ENCODE measurements at places on chromosomes 7 and 10.

DNA sequence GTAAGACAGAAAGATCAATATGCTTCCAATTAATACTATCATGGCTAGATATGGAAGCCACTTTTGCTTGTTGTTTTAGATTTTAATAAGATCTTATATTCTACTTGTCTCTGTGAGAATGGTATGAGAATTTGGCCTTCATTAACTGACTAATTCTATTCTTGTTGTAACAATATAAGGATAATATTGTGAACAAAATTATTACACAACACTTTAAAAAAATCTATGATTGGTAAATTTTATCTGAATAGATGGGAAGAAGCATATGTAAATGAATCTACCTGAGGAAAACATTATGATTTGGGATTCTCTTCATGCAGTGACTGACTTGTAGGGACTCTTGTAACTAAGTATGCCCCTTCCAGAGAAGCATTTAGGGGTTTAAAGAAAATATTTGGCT, 308.9 kb upstream of the KCND2 start:
- no peak for DNase-seq

- DNase-seq, result no peak
These were observed 24.8 kb upstream of the UNC5B start for GRCh38 chr10:71187600-71187999.

DNA sequence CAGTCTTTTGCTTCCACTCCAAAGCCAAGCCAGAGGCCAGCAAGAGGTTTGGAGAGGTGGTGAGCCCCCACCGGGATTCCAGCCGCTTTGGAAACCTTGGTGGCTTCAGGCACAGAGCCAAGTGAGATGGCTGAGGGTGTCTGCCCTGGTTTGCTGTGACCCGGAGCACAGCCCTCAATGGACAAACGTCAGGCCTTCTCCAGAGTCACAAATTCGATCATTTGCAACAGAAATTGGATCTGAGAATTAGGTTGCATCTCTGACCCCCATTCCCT, 885 bp upstream of the NKX1-2 start:
- no peak for DNase-seq

GRCh38 chr7:80815733-80816132, 103.1 kb downstream of the SEMA3C start:
- no peak for DNase-seq

DNA sequence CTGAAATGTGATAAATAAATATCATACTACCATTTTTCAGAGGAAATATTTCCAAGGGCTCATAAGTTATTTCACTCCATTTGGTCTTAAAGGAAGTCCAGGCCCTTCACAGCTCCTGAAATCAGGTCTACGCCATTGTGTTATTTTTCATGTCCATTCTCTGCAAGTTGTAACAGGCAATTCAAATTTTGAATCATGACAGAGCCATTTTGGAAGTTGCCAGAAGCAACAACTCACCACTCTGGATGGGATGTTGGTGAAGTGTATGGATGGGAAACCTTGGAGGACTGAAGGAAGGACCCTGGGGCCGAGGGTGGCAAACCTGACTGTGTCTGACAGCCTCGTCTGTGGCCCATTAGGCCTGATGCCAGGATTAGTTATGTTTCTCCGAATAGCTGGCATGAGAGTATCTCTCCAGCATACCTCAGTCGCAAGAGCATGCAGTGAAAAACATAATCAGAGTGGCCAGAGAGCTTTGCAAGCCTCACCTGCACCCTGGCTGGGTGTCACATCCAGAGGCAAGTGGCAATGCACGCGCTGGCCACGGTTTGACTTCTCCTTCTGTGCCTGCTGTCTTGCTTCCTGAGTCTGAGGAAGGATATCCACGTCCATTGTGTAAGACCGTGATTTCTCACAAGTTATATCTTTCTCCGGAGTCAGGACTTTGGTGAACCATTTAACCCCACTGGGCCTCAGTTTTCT, 87.1 kb downstream of the NRP1 start:
- no peak for DNase-seq

- DNase-seq, result no peak
These were observed 34.9 kb upstream of the LOXL4 start for GRCh38 chr10:98302741-98303365.

DNA sequence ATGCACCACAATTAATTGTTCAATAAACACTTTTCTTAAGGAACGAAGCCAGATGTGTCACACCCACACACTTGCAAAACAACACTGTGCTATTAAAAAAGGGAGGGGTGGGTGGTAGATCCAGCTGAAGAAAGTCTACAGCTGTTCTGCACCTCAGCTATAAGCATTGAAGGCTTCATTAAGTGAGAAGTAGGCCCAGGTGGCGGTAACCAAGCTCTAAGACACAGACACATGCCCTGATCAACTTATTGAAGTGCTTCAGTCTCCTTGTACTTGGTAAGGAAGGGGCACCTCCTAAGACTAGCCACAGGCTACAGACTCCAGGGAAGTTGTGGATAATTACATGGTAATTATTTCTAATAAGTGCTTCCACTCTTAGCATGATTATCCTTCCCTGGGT, 4.5 kb upstream of the CPVL start:
- no peak for DNase-seq

GRCh38 chr7:64313740-64314491, at the start of gene ZNF736:
ZNF736 (plus strand) TSS chr7:64313961; CDS start chr7:64314151, 190 bp downstream.
- peak; percentile 91 for DNase-seq

GRCh38 chr7:40780460-40780859, 645.7 kb downstream of the SUGCT start:
- no peak for DNase-seq

GRCh38 chr7:66050337-66050957, 25.2 kb upstream of the ASL start:
- DNase-seq, result no peak

DNA sequence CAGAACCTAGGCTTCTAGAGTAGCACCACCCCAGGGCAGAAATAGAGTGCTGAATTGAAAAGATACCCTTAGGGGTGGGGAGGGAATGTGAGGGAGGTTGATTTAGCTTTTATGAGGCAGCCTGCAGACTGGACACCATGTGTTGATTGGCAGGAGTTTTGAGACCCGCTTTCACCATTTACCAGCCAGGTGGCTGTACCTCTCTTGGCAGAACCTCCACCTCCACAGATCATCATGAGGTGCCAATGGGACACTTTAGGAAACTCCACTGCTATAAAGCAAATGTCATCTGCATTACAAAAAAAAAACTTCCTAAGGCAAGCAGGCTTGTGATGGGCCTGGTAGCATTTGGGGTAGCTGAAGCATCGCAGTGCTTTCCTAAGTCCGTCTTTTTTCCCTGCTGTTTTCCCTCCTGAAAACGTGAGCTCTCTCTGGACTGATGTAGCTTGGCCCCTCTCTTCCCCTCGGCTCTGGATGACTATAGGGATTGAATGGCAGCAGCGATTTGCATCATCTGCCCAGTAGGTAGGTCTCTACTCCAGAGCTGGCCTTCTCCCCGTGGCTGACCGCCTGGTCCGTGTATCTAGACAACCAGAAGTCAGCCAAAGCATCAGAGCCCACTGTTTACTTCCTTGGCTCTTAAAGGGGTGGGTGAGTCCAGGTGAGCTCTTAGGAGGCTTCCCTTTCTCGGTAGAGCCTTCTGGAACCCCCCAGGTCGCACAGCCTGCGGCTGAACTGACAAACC, 1.3 kb downstream of the PCBD1 start:
- DNase-seq, result no peak

GRCh38 chr10:122884166-122884565, 4.8 kb upstream of the FAM24B start:
- no peak for DNase-seq

DNA sequence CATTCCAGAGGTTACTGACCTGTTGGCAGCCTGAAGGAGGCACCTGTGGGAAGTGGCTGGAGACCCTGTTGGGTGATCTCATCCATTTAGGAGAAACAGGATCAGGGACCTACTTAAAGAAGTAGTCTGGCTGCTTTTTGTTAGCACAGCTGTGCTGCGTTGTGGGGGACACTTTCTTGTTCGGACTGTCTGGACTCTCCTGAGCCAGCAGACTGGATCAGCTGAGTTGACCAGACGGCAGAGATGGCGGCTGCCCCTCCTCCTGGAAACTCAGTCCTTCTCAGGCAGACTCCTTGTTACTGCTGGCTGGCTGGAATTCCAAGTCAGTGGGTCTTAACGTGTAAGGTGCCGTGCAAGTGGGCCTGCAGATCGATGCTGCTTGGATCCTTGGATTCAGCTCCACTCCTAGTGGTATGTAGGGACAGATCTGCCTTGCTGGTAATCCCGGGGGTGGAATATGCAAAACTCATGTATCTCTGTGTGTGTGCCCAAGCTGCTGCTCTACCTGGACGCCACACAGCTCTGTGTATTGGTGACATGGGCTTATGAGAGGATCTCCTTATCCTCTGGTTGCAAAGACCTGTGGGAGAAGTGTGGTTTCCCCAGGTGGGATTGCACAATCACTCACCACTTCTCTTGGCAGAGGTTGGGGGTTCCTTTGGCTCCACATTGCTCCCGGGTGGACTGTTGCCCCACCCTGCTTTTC, 87.3 kb downstream of the CCSER2 start:
- DNase-seq, result no peak

- peak; percentile 80 for DNase-seq
These were observed 88.1 kb upstream of the PDCD4 start for GRCh38 chr10:110783509-110784107.

DNA sequence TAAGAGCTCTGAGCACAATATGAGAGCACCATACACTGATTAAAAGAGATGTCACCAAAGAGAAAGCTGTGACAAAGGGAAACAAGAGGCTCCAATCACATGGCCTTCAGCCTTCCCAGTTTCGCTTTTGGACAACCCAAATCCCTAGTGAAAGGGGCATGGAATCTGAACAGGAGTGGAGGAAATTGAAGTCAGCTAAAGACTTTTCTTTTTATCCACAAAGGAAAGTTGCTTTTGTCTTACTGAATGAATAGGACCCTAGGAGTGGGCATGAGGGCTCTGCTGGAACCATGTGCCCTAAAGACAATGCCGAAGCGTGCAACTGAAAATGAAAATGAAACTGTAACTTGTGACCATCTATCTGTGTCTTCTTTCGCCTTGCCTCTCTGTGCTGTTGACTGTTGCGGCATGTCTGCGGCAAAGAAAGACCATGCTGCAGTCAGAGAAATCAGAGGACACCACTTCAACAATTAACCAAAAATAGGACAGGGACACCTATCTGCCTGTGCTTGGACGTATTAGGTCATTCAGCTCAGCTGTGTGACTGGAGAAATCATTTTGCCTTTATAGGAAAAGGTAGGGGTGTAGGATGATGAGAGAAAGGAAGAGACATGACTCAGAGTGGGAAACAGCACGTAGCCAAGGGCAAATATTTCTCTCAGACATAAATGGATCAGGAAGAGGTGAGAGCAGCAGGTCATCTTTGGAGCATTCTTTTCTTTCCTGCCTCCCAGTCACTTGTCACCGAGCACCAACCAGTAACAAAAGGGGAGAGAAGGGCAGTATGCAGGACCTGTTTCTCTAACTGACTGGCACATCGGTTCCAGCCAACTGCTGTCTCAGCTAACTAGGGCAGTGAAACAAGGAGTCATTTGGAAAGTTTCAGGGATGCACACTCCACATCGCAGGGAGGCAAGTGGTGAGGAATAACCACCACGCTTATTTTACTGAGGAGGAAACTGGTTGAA, 12.3 kb downstream of the CAV2 start:
- DNase-seq, result no peak

DNA sequence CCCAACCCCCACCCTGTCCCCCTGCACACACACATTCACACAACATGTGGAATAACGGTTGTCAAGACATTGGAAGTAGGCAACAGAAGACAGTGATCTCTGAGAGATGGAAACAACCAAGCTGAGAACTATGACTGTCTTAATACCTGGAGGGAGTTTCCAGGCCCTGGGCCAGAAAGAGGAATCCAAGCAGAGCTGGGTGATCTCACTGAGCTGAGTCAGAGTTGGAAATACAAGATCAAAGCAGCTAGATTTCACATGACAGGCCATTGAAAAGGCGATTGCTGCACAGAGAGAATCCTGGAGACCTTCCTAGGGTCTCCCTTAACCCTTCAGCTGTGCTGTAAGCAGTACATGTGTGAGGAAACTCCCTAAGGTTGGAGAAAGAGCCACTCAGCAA, 165.8 kb upstream of the PRSS1 start:
- peak; percentile 59 for DNase-seq

DNA sequence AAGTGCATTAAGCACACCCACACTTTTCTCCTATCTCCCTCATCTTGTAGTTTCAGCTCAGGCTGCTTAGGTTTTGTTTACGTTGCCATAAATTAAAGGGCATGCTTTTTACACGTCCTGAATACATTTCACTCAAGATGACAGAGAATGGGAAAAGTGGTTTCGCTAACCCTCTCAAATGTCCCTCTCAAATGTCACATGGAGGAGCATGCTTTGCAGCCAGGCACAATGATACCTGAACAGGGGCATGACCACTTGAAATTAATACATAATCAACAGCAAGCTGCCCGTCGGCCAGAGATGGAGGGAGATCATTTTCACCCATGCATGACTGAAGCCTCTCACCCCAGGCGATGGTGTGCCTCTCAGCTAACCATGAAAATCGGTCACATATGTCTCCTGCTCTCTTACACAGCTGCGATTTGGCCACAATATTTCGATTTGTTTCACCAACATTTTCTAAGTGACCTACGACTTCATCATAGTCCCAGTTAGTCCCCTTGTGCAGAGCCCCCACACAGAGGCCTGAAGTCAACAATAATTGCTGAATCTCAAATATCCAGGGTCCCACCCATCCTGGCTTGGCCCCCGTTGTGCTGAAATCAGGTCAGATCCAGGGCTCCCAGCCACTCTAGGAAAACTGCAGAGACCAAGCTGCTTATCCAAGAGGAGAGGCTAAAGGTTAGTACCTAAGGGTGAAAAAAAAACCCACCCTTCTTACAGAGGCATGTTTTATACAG, 373.9 kb upstream of the NFE2L3 start:
- DNase-seq, result no peak

GRCh38 chr10:66398669-66399068, 527.2 kb upstream of the LRRTM3 start:
- DNase-seq, result no peak

DNA sequence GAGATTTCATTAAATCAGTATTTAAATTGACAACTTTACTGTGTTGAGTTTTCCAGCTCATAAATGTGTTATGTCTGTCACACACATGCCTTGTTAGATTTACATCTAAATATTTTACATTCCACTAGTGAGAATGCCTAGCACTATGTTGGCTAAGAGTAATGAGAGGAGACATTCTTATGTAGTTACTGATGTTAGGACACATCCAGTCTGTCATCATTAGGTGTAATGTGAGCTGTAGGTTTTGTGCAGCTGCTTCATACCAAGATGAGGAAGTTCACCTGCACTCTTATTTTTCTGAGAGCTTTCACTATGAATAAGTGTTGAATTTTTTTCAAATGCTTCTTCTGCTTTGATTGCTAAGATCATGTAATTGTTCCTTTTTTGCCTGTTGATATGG, 218.0 kb upstream of the IGFBP3 start:
- DNase-seq, result no peak
